ENCODE measurements at places on chromosomes 12 and 14.

DNA sequence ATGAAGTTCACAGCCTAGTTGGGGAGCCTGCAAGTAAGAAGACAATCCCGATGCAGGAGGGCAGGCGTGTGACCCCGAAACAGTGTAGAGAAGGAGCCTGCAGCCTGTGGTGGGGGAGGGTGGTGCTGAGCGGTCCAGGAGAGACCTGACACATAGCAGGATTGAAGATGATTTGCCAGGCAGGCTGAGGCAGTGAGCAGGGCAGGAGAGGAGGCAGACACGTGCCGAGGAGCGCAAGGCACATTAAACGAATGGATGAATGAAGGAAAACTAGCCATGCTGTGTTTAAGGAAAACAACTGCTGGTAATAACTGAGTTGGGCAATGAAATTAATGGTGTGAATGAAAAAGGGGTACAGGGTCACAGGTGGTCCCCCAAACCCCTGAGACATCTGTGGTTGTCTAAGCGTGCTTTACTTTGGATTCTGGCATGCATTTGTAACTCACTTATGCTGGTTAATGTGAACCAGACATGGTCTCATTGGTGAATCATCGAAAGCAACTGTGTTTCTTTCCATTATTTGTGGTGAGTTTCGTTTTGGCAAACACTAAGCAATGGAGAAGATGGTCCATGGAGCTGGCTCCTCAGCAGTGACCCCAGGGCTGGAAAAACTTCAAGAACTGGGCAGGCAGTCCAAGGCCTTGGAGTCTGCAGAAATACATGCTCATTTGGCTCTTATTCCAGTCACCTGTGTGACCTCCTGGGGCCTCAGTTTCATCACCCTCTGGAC is 96.9 kb upstream of the EVL start:
- no peak for DNase-seq

DNA sequence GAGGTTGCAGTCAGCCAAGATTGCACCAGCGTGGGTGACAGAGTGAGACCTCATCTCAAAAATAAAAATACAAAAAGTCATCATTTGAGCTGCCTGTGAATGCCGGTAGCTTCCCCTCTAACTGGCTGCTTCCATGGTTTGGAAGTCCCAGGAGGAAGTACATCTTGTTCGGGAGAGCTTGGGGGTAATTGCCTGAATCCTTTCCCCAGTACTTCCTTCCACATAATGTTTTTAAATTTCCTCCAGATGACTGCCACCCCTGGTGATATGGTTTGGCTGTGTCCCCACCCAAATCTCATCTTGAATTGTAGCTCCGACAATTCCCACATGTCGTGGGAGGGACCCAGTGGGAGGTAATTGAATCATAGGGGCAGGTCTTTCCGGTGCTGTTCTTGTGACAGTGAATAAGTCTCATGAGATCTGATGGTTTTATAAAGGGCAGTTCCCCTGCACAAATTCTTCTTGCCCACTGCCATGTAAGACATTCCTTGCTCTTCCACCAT is 87.2 kb downstream of the SPRING1 start:
- no peak for DNase-seq

DNA sequence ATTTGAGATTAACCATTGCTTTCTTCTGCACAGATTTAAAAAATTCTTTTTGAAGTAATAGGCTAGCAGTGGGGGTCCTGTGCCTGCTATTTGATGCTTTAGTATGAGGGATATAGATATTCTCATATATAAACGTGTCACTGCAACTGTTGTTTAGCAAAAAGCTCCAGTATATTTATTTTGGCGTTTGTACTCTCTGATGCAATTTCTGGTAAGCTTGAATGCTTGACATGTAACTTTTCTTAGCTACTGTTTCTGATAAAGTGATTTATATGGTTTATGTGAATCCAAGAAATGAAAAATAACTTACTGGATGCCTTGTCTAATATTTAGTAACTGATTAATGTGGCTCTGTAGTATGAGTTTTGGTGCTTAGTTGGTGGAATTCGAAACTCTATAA is 77.1 kb downstream of the TTLL5 start:
- DNase-seq: no peak

DNA sequence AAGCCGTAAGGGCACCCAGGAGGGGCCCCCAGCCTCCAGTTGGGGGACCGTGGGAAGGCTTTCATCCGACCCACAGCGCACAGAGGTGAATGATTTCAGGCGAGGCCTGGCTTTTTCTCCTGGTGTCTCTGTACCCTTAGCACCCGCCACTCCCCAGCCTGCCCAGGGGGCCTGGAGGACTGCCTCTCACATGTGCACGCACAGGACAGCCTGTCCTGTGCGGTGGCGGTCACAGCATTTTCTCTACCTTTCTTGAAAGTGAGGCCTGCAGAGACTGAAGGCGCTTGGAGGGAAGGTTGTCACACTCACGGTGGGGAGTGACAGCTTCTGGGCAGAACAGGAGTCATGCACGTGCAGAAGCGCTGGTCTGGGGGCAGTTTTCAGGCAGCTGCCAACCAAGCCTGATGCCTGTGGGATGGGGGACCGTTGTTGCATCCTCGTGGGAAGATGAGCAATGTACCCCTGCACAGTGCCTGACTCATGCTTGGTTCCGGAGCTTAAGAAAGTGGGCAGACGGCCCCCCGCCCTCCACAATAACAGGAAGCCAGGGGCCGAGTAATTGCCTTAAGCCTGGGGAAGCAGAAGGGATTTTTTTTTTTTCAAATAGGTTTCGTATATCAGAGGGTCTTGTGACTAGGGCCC is 148.1 kb downstream of the TSPAN9 start:
- no peak for DNase-seq

GRCh38 chr14:33897878-33898535 is 52.9 kb downstream of the EGLN3 start:
- no peak for DNase-seq

- DNase-seq: no peak
Measured at GRCh38 chr12:95298916-95299315, 81.3 kb downstream of the VEZT start.

GRCh38 chr14:73833530-73834260 is 17.9 kb upstream of the PTGR2 start:
- DNase-seq: no peak

- no peak for DNase-seq
Measured at GRCh38 chr12:110074089-110074488, 25.8 kb upstream of the C12orf76 start.

- DNase-seq: no peak
Measured at GRCh38 chr14:70188659-70189455, at the start of gene SLC8A3. Gene SLC8A3 (minus strand): TSS chr14:70188951. CDS start chr14:70168422, 20,529 bp downstream.

DNA sequence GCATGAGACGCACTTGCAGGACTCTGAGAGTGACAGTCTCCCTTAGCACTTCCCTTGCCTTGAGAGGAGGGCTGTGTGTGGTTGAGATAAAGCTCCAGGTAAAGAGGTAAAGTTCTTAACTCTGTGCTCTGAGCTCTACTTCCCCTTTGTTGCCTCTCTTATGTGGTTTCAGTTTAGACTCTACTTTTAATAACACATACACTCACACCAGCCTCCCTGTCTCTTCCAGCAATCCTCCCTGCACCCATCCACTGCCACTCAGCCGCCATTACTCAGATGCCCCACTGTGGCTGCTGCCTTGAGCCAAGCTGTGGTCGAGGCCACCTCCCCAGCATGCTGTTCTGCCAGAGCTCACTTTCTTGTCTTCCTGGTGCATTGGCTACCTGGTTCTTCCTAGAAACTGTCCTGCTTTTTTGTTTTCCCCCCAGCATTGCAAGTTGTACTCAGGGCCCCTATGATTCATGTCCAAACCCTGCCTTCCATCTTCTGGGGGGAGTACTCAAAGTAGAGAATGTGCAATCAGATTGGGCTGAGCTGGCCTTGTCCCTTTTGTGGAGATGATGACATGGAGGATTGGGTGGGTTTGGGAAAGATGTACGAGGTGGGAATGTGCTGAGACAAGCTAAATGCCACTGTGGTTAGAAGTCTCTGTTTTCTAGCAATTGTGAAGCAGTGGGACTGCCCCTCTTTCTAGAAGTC is 115.5 kb upstream of the PARP11 start:
- DNase-seq: no peak

GRCh38 chr12:119178544-119179334 is at the start of gene HSPB8:
Gene HSPB8 (plus strand): TSS chr12:119178931. CDS start chr12:119179313, 382 bp downstream.
- DNase-seq: peak; percentile 75
